Right renal pelvis (tissue), 4 donors: ENCODE measurements at places on chromosomes 3 and 15. TPM values are rescaled to one million over a fixed set of nuclear protein-coding genes. Genes with fewer than 3 reads are reported as not detected.

ATP10A gene
- 2.9 TPM for polyA plus RNA-seq

KBTBD8 gene
- 0.95 TPM for polyA plus RNA-seq

SCG5 gene
- polyA plus RNA-seq: 16.3 TPM

ABHD5 gene
- polyA plus RNA-seq: 20.4 TPM

SATB1 gene
- 42.3 TPM for polyA plus RNA-seq

ATP13A5 gene
- polyA plus RNA-seq: not detected

POPDC2 gene
- 2.6 TPM for polyA plus RNA-seq
